ENCODE measurements at places on chromosomes 4 and X. TPM values are rescaled to one million over a fixed set of nuclear protein-coding genes. Genes with fewer than 3 reads are reported as not detected.

The MTNR1A gene
- total RNA-seq: not detected

The ZAR1 gene
- 0.68 TPM for total RNA-seq

The TLR10 gene
- total RNA-seq: 0.81 TPM

The NELFA gene
- 36.1 TPM for total RNA-seq

The FANCB gene
- total RNA-seq: 1.8 TPM

The FAM47C gene
- not detected for total RNA-seq

The FGA gene
- total RNA-seq: not detected

The SLC38A5 gene
- total RNA-seq: 3.4 TPM

The PHOX2B gene
- not detected for total RNA-seq

The DMP1 gene
- 0.21 TPM for total RNA-seq

The ERVMER34-1 gene
- total RNA-seq: not detected

The HTN1 gene
- not detected for total RNA-seq

The GPR119 gene
- not detected for total RNA-seq

The SPANXN3 gene
- not detected for total RNA-seq

The CCSER1 gene
- 2.7 TPM for total RNA-seq

The TENT5D gene
- not detected for total RNA-seq

DNA sequence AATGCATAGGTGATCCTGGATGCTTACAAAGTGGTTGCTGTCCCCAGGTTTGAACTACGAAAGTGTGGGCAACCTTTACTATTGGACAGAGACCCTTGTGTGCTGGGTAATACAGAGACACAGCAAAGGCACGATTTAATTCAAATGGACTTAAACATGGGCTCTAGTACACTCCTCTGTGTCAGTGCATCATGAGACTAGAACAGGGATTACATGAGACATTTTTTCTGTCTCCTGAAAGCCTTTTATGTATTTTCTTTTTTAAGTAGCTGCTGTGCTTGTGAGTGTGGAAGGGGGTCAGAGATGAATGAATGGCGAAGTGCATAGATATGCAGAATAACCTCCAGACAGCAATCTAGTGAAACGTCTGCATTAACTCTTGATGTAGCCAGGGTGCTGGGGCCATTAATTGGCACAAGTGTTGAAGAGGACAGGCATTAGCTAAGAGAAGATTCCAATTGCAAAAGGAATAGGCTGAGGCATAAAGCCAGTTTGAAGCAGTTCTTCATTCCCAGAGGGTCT, 218.4 kb downstream of the STIM2 start:
- DNase-seq: no peak

DNA sequence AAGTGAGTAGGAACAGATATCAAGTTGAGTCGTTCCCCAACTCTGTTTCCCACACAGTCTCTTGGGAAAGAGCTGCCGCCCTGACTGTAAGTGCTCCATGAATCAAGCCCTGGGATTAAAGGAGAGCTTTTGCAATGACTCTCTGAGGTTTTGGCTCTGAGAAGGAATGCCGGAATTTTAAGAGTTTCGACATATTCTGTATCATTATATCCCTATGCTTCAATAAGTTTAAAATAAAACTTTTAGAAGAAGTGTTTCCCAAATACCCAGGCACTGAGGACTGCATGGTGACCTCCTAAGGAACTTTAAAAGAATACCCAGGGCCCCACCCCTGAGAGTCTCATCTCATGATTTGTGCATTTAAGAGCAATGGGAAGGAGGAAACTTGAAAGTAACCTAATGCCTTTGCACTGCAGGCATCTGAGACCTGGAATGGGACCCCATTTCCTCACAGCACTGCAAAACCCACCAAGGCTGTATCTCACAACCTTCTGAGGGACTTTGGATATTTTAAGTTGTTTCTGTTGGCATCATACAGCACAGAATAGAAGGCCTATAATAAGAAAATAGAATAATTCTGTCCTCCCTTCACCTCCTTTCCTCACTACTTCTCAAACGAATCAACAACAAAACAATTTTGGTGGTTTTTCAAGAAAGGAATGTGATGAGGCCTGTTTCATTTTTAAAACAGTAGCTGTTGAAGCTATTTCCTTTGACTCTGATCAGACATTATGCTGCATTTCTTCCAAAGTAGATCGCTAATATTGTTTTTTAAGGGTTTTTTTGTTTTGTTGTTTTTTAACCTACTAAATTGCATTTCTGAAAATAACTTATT, 121.2 kb downstream of the GASK1B start:
- DNase-seq: no peak

GRCh38 chr4:84967243-84967690, 777 bp upstream of the WDFY3 start:
- DNase-seq: no peak

- DNase-seq: no peak
These were observed 33.7 kb upstream of the MSANTD1 start for GRCh38 chr4:3215256-3215655.

- no peak for DNase-seq
These were observed 118.8 kb downstream of the DDIT4L start for GRCh38 chr4:100071506-100071905.

GRCh38 chr4:28449085-28449484, 1588.4 kb downstream of the STIM2 start:
- DNase-seq: no peak

GRCh38 chr4:152485726-152486276, 50.1 kb downstream of the FBXW7 start:
- DNase-seq: no peak

- no peak for DNase-seq
These were observed 87.2 kb downstream of the IL13RA2 start for GRCh38 chrX:114930227-114930626.

GRCh38 chr4:108355186-108355901, 186.6 kb upstream of the LEF1 start:
- no peak for DNase-seq

- DNase-seq: no peak
These were observed 229.2 kb upstream of the AFF2 start for GRCh38 chrX:148271263-148271662.

GRCh38 chr4:3711183-3712111, 54.7 kb upstream of the ADRA2C start:
- DNase-seq: no peak

GRCh38 chr4:150229520-150229919, 151.3 kb downstream of the DCLK2 start:
- DNase-seq: no peak

DNA sequence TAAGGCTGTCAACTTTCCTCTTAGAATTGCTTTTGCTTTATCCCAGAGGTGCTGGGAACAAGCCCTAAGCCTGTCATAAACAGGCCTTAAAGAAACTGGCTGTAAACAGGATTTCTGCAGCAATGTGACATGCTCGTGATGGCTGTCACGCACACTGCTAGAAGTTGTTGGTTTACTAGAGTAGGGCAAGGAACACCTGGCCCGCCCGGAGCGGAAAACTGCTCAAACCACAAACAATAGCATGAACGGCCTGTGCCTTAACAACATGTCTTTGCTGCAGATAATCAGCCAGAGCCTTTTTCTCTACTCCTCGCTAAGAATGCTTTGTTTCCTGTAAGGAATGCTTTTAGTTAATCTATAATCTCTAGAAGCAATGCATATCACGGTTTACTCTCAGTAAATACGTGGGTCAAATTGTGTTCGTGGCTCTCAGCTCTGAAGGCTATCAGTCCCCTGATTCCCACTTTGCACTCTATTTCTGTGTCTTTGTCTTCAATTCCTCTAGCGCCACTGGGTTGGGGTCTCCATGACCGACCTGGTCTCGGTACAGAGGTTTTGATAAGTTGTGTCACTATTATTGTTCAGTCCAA, 318.3 kb downstream of the GLUD2 start:
- no peak for DNase-seq

GRCh38 chr4:137968956-137969678, 273.0 kb downstream of the SLC7A11 start:
- no peak for DNase-seq

- no peak for DNase-seq
These were observed 156.8 kb upstream of the MAB21L2 start for GRCh38 chr4:150425161-150425560.

DNA sequence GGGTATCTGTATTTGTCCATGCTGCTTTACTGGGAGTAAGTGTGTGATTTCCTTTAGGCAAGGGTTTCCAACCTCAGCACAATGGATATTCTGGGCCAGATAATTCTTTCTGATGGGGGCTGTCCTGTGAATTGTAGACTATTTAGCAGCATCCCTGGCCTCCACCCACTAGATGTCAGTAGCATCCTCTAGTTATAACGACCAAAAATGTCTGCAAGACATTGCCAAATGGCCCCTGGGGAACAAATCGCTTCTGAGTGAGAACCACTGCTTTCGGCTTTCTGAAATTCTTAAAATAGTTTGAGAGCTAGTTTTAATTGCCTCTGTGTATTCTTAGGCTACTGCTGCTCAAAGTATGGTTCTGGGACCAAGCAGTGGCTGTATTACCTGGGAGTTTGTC, 81.2 kb upstream of the GPM6B start:
- peak; percentile 3 for DNase-seq

DNA sequence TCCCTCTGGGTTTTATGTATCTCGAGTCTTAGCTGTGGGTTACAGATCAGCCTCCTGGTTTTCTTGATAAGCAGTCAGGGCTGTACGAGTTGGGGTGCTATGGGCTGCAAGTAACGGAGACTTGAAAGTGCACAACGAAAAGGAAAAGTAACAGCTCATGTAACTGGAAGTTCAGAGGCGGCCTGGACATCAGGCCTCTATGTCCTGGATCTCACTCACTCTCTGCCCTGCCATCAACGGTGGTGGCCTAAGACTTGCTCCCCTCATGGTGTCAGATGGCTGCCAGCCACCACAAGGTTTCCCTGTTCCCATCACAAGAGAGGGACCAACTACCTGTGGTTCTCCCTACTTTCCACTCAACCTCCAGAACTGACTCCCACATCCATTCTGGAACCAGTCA, 4.8 kb downstream of the PPP2R2C start:
- DNase-seq: no peak

DNA sequence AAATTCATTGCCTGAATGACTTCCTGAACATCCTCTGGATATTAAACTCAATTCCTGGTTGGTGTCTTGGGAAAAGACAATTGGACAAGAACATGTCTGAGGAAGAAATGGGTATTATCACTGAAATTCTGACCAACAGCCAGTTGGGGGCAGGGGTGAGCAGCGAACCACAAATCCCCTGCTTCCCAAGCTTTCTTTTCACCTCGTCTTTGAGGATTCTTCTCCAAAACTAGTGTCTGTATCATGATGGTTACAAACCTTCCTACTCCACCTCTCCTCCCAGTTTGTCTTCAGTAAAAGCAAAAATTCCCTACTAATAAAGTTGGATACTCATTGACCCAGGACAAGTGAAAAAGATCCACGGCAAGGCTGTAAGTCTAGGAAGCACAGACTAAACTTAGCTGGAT, 48.3 kb upstream of the WDR1 start:
- no peak for DNase-seq

DNA sequence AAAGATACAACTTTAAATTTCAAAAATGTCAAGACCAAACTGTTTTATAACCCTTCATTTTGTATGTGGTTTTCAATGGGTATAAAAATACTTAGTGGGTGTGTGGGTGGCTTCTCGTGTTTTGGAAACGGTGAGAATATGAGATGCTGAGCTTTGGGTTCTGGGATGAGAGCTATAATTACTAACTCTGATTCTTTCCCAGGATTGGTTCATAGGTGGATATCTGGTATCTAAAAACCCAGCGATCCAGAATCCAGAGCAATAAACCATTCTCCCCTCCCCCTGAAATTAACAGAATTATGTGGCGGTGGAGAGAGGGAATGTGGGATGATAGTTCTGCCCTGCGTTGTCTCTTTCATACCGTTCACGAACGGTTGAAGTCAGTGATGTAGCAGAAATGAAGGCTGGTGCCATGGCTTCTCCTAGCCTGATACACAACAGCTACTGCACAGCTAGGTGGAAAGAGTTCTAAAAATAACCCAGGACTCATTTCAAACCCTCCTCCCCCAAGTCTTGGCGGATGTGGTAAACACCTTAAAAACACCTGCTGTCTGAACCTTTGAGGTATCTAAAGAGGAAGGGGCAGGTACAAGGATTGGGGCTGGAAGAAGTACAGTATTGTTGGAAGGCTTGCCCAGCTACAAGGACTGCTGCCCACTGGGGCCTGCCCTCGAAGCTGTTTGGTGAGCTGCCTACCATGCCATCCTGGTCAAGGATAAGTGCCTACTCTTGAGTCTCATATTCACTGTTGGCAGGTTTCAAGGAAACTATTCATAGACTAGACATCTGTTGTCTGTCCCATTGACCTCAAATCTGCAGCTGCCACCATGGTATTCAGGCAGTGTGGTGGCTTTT, 44.5 kb downstream of the SEPTIN11 start:
- no peak for DNase-seq

GRCh38 chr4:145979160-145979559, 40.5 kb upstream of the ZNF827 start:
- DNase-seq: no peak

- no peak for DNase-seq
These were observed 125.9 kb upstream of the ANK2 start for GRCh38 chr4:112923516-112923915.

DNA sequence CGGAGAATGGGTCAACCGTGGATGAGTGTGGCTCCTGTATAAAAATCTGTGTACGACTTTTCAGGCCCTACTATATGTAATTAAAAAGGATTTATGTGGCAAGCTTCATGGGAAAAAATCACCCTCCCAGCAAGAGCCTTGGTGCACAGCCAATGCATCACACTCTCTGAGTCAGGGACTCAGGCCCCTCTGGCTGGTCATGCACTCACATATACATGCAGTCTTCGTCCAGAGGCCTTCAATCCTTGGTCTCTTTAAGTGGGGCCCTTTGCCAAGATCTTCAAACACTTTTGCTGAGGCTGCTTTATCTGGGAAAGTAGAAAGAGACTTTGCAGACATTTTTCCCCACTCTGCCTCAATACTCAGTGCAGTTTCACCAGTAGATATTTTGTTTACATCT, 311.4 kb upstream of the FSTL5 start:
- no peak for DNase-seq

GRCh38 chr4:27638163-27638915, 777.7 kb downstream of the STIM2 start:
- DNase-seq: no peak

DNA sequence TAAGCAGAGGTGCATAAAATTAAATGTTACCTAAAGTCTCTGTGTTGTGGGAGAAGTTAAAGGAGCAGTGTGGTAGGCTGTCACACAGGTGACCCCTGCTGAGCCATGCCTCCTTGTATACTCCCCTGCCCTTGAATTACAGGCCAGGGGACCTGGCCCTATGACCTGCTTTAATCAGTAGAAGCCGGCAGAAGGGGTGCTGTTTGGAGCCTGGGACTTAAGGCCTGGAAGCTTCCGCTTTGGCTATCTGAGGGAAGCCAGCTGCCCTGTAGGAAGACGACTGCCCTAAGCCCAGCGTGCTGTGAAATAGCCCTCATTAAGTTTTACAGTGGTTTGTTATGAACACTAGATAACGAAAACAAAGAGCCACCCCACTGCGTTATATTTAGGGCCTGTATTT, 34.1 kb downstream of the SPINK2 start:
- DNase-seq: no peak

DNA sequence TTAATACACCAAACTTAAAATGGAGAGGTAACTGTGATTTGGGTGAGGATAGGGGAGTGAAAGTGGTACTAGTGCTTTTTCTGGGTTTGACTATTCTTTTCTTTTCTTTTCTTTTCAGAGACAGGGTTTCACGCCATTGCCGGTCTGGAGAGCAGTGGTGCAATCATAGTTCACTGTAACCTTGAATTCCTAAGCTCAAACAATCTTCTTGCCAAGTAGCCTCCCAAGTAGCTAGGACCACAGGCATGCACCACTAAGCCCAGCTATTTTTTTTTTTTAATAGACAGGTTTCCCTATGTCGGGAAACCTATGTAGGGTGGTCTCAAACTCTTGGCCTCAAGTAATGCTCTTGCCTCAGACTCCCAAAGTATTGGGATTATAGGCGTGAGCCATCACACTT, 3.0 kb upstream of the ARMCX4 start:
- no peak for DNase-seq

- DNase-seq: no peak
These were observed 3.1 kb downstream of the MGST2 start for GRCh38 chr4:139668658-139669201.

- DNase-seq: no peak
These were observed 29.2 kb downstream of the HTT-AS start for GRCh38 chr4:3044870-3045819.

Data from thoracic aorta (tissue), 2 donors.